NCI-H774 (cell line): ENCODE measurements at places on chromosomes 4 and X.

DNA sequence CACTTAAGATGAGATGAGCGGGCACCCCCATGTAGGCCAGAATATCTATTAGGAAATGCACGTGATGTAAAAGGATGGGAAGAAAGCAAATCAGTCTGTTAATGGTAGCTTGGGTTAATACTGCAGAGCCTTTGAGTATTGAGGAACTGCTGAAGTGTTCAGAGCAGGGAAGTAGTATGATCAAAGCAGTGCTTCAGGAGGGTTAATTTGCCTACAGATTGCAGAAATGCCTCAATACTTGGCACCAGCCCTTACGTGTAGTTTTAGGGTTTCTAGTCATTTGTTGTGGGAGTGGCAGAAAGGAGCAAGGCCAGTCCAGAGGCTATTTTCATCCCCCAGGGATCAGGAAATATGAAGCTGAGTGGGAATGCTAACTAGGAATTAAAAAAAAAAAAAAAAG lies 19.7 kb downstream of the ZFX start:
- DNase-seq, result no peak

DNA sequence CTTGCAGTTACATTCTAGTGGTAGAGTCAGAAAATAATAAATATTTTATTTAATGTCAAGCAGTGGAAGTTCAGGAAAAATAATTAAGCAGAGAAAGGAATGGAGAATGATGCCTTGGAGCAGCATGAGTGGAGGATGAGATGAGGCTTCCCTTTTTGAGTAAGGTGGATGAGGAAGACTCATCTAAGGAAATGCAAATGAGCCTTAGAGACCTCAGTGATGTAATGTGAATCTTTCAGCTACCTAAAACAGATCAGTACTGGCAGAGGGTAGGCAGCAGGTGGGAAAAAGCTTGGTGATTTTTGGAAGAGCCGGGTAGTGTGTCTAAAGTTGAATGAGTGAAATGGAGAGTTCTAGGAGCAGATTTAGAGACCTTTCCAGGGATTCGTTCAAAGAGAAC lies 118.2 kb downstream of the GRID2 start:
- DNase-seq, result no peak

GRCh38 chrX:26580021-26580420 lies 364.1 kb downstream of the MAGEB5 start:
- DNase-seq, result no peak

DNA sequence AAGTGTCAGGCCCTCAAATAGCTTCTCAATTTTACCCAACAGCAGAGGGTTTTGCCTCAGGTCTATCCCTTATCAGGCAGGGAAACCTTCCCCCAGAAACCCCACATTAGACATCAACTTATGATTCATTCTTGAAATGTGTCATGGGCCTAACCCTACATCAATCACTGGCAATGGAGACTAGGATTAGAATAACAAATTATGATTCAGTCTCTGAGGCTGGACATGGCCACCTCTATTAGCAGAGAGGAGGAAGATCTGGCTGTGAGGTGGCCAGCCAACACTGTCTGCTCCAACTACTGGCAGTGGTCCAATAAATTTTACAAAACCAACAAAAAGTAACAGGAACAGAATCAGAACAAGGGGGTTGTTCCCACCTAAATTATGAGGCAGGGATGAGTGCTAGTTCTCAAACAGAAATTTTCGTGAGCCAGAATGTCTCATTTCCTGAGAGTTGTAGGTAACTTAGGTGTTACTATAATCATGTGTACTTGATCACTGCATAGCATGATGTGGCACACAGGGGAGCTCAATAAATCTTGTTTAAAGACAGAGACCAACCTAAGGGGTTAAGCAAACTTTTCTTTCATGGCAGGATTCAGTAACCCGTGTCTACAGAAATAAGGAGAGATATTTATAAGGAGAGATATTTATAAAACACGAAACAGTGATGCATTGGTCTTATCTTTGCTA lies 126.8 kb downstream of the NFKB1 start:
- no peak for DNase-seq

- DNase-seq, result no peak
Measured at GRCh38 chr4:83240379-83240875, 44.2 kb downstream of the COQ2 start.

DNA sequence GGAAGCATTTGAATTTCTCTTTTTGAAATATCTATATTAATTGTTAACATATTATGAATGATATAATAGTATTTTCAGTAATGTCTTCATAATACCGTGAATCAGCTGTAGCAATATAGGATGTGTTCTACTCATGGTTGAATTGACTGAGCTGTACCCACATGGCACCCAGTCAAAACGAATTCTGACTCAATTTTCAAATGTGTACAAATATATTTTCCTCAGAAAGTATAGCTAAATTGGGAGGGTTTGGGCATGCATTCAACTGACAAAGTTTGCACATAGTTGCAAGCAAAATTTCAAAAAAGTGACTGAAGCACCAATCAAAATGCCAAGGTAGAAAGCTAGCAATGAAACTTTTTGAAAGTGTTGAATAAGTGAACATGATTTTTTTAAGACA lies 188.9 kb downstream of the NAF1 start:
- DNase-seq, result no peak

DNA sequence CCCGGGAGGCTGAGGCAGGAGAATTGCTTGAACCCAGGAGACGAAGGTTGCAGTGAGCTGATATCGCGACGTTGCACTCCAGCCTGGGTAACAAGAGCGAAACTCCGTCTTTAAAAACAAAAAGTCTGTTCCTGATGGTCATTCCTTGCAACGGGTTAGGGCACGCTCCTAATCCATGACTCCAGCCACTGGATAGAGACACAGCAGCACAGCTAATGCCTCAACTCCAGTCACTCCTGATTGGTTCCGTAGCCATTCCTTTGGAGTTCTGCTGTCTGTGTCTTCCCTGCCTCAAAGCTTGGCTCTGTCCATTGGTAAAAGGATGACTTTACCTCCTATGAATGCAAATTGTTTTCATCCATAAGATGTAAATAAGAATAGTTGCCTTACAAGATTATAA lies 44.3 kb upstream of the FAM9A start:
- no peak for DNase-seq

DNA sequence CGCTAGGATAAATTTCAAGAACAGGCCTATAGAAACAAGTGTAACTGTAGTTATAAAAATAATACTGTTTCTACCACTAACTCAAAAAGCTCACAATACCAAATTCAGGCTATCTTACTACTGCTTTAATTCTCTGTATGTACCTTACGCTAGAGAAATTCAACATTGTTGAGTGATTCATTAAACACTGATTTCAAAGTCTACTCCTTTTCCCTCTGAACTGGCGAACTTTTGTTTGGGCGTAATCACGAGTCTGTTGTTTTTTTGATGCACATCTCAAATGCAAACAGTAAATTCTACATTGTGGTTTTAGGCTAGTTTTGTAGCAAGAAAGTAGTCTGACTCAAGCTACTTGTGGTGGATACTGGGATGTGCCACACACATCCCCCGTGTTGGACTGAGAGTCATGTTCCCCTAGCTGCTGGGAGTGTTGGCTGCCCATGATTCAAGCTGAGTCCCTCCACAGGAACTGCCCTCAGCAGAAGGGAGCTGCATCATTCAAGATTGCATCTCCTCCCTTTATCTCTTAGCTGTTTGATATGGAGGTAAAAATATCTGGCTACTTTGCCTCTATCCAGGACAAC lies 406.1 kb downstream of the RAPGEF2 start:
- no peak for DNase-seq

DNA sequence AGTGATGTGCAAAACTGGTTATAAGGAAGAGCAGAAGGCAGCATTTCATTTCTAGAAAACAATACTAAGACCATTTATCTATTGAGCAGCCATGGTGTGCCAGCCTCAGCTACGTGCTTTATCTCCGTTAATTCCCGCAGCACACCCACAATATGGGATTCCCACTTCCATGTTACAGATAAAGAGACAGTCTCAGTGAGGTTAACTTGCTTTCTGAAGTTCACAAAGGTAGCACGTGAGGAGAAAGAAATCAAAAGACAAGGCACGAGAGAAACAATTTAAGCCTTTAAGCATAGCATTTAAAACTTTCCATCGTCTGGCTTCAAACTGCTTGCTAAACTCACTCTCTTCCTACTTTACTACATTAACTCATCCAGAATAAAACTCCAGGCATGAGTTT lies 8.0 kb upstream of the RPL34 start:
- no peak for DNase-seq

GRCh38 chr4:54727346-54727745 lies 69.6 kb downstream of the KIT start:
- DNase-seq, result no peak

- DNase-seq, result no peak
Measured at GRCh38 chr4:56668267-56668666, 12.8 kb downstream of the HOPX start.

DNA sequence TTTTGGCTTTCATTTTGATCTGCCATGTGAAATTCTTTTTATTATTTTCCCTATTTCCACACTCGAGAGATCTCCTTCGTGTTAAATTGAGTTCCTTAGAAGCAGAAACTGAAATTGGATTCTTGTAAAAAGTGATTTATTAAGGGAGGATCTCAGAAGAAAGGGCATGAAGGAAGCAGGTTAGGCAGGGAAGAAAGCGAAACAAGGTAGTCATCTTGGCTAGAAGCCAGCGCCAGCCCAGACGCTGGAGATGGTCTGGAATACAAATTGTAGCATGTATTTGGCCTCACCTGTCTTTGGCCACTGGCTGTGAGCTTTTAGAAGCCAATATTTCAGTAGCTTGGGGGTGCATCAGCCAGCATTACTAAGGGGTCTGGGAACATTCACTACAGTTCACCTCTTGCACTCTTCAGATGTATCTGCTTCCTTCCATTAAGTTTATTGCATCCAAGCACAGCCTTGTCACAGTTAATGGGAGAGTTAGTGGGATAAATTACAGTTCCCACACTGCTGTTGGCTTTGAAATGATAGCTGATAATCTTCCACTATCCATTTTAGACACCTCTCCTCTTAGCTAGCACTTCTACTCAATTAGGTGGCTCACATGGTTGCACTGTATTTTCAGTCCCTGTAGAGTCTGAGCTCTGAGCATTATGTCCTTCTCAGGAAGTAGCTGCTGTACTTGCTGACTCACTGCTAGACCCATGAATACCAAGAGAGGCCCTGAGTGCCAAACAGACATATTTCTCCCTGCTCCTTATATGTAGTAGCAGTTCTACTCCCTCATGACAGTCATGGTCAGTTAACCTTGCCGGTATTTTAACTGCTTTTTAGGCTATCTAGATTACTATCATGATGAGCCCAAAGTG lies 14.6 kb downstream of the GRXCR1 start:
- DNase-seq, result peak; percentile 38

DNA sequence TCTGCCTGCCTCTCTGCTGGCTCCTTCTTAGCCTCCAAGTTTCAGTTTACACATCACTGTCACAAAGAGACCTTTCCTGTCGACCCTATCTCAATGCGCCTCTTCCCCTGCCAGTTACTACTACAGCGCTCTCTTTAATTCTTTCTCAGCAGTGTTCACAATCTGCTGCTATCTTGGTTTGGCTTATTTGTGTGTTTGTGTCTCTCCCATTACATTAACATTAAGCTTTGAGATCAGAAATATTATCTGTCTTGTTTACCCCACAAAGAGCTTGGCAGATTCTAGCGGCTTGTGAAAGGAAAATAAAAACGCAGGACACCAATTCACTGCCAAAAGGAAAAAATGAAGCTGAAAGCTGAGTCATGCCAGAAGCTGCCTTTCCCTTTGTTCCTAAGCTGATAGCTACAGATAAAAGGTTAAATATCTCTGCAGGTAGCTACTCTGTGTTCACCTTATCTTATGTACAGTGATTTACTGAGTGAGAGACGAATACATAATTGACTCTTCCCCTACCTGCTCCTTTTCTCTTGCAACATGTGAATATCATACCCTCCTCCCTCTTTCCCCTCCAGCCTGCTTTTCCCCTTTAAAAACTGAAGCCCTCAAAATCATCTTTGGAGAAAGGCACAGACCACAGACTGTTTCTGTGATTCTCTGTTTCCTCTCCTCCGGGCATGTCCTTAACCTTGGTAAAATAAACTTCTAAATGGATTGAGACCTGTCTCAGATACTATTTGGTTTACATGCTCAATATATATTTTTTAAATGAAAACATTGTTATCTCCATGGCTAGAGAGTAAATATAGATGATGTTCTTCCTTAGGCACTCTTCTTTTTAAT lies 19.3 kb upstream of the SLC9A7 start:
- DNase-seq, result no peak

DNA sequence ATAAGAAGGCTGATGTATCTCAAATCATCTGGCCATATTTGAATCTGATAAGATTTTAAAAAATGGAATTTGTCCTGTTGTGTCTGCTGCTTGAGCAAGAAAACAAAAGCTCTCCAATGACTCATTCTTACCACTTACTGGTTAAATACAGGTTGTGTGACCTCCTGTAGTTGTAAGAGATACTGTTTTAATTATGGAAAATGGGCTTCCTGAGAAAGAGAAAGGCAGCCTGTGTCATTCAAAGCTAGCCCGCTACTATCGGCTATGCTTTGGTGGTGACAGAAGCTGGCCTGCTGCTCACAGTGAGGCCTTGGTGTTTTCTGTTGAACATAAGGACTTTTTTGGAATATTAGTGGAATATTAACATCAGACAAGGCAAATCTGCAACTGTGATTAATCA lies 1722.1 kb upstream of the PCDH10 start:
- DNase-seq, result no peak

- DNase-seq, result no peak
Measured at GRCh38 chr4:100823066-100823992, 305.5 kb upstream of the EMCN start.

- no peak for DNase-seq
Measured at GRCh38 chr4:177239477-177239876, 70.2 kb upstream of the NEIL3 start.

- DNase-seq, result no peak
Measured at GRCh38 chr4:124883632-124884031, 171.1 kb upstream of the ANKRD50 start.
